ENCODE measurements at places on chromosomes 7 and 10. TPM values are rescaled to one million over a fixed set of nuclear protein-coding genes. Genes with fewer than 3 reads are reported as not detected.
A peak's percentile ranks its signal among the peaks of the same experiment; 100 is the strongest.

DNA sequence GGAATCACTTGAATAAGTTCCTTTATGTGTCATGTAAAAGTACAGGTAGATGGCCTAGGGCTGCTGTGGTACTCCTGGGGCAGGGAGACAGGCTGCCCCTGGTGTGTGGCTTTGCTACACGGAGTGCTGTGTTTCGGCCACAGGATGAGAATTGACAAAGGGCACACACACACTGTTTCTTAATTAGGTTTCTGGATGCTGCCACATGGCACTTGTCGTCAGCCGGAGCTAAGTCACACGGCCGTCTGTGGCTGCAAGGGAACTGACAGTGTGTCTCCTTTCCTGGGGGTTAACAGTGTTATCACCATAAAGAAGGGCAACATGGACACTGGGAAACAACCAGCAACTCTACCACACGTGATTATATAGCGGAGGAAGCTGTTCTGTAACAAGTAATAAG lies 55.7 kb upstream of the CREB5 start:
- DNase-seq, result no peak

DNA sequence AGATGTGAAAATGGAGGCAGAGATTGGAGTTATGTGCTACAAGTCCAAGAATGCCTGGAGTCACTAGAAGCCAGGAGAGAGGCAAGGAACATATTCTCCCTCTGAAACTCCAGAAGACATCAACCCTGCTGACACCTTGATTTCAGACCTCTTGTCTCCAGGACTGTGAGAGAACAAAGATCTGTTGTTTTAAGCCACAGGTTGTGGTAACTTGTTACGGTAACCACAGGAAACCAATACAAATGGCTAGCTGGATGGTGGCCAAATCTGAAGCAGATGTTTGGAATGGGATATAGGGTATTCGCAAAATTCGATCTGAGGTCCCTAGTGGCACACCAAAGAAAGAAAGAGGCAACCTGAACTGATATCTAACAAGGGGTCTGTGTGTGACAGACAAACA lies 129.0 kb downstream of the HERPUD2 start:
- DNase-seq, result no peak

- DNase-seq, result peak; percentile 70
These were observed at the start of gene DHX32 for GRCh38 chr10:125881192-125881591. Gene DHX32 (minus strand): TSS chr10:125881292. CDS start chr10:125880824, 468 bp downstream.

DNA sequence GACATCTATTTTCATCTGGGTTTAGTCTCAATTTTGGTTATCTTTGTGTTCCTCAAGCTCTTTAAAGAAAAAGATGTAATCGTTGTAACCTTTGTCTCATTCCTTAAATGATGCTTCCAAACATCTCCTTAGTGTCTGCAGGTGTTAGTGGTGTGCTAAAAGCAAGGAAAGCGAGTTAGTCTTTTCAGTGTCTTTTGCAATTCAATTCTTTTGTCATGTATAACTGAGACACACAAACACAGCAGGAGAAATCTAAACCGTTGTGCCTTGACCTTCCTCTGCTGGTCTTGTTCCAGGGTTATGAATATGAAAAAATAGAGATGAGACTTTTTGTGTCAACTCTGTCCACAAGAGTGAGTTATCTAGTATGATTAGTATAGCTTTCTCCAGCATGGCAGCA lies 40.7 kb downstream of the PIK3CG start:
- DNase-seq, result no peak

The BICC1 gene
- 7.2 TPM for total RNA-seq

Data from SK-MEL-5 (cell line).